ENCODE measurements at places on chromosomes 16 and 17.

GRCh38 chr16:995087-995486 lies 13.5 kb downstream of the SOX8 start:
- DNase-seq, result no peak

DNA sequence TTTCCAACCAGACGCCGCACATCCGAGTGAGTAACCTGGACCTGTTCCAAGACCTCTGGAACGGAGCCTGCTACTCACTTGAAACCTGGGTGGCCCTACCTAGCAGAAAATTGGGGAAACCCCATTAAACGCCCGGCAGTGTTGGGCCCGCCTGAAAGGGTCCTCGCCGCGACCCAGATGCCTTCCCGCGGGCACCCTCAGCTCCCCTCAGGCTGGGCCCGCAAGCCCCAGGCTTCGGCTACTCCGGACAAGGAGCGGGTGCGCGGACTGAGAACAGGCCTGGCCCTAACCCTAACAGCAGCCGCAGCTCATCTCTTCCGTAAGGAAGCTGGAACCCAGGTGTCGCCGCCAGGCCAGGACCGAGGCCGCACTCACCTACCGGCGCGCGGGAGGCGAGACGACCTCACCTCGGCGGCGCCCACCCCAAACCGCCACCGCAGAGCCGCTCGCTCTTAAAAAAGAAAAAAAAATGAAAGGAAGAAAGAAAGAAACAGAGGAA lies 344 bp downstream of the PSME3IP1 start:
- peak; percentile 44 for DNase-seq

GRCh38 chr17:40519089-40519775 lies 17.8 kb upstream of the TNS4 start:
- no peak for DNase-seq

GRCh38 chr17:7922845-7923628 lies 6.6 kb downstream of the KCNAB3 start:
- peak; percentile 83 for DNase-seq

DNA sequence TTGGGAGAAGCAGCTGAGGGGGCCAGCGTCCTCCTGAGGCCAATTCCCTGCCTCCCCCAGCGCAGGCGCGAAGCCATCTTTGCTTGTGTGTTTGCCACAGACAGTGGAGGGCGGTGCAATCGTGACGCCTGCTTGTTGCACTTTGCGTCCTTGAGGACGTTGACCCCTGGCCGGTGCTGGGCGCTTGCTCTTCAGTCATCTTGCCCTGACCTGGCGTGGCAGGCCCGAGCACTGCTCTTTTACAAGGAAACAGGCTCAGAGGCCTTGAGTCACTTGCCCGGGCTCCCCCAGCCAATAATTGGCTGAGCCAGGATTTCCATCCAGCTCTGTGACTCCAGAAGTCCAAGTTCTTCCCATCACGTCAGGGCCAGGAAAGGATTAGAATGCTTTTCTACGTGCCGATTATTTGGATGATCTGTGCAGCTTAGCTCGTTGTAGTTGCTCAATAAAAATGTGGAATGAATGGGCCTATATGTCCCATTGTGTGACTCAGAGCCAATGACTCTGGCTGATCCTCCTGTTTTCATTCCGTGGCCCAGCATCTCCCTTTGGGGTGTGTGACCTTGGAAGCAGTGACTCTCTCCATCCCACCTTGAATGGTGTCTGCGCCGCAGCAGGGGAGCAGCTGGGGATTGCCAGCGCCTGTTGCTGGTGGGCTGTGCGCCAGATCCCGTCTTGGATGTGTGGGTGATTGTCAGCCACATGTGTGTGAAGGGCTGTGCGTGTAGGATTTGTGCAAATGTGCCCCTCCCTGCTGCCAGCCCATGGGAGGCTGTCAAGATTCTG lies 214.1 kb downstream of the SEC14L1 start:
- peak; percentile 89 for DNase-seq

Measured in AG08395 (cell line).